ENCODE measurements at places on chromosomes 3 and 15.

DNA sequence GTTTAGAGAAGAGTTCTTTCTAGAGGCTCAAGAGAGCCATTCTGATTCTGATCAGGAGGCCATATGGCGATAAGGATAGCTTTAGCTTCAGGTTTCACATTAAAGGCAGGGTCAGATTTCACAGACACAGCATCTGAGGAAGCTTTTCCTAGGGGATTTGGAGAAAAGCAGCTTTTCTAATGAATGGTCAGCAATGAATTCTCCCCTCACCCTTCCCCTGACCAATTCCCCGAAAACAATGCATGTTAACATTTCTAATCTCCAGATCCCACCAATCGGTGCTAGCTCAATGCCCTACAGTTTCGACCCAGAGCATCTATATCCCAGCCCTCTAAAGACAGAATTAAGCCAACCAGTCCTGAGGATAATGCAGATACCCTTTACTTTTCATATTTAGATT lies 9.8 kb downstream of the AGBL1 start:
- no peak for DNase-seq

DNA sequence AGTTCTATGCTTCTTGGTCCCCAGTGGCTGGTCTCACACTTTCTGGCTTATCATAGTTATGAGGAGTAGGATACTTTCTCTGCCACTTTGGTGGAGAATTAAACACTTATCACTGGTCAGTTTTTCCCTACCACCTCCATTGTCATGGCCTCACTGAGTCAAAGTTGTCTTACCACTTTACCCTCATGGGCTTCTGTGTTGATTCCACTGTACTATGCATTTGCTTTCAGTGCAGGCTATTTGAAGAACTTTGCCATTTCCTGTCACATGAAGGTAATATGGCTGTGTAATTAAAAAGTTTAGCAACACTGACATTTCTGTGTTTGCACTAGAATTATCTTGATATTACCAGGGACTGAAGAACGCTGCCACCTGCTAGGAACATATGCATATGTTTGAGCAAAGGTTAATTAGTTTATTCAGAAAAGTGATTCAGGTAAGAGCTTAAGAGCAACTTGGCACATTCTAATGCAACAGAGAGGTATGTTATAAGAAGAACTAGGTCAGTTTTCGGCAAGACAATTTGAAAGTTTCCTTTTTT lies 377.3 kb downstream of the PDCD6IP start:
- peak; percentile 17 for DNase-seq

- DNase-seq = no peak
Observed at GRCh38 chr3:120678331-120678947, 3.6 kb downstream of the HGD start.

DNA sequence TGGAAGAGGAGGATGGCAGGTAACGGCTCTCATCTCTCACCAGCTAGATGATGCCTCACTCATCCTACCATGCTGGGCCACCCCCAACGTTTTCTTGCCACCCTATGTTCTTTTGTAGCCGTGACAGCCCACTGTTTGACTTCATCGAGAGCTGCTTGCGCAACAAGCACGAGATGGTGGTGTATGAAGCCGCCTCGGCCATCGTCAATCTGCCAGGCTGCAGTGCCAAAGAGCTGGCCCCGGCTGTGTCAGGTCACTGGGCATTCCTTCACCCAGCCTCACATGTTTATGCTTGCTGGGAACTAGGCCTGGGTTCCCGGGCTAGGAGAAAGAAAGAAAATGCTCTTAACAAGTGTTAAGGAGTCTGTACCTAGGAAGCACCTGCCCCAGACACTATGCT lies 8.2 kb downstream of the COPG1 start:
- no peak for DNase-seq

GRCh38 chr3:48656061-48656840 lies 6.4 kb downstream of the CELSR3 start:
- no peak for DNase-seq

DNA sequence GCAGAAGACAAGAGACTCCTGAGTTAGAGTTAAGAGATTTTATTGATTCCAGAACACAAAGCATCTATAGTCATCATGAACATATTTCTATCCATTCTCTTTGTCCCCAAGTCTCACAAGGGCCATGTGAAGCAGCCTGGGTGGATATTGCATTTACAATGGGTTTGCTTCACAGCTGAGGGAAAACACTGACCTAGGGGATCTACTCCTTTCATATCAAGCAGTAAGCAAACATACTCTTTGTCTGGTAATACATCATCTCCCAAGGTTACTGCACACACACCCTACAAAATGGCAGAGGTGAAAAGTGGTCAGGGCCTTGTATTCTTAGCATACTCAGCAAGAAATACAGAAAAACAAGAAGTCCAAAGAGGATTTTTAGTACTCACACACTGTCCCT lies 267.7 kb upstream of the BCHE start:
- no peak for DNase-seq

DNA sequence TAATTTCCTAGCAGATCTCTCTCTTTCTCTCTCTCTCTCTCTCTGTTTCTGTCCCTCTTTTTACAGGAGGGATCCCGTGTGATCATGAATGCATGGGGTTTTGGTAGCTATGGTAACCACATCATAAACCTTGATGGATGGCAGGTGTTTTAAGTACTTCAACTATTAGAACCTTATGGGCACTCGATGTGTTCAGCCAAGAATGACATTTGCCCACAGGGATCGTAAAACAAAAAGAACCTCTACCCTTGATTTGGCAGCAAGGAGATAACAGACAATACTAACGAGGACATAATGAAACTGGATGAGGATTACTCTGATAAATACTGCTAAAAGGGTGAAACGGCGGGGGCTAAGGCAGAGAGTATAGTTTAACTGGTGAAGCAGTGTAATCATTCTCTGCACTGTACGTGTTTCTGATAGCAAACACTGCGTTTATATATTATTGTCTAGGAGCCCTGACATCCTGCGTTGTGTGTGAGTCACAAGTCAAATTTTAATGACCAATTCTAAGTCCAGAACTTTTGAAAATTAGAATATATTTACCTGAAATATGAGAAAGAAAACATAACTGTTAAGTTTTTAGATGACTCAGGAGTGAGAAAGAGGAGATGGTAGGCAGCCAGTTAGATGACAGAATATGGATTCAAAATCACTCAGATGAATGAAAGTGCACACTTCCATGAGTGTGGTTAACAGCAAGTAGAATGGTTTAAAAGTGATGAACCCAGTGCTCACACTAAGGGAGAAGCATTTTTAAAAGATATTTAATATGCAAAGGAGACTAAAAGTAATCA lies 80.3 kb downstream of the OTOL1 start:
- peak; percentile 95 for DNase-seq

- DNase-seq = no peak
Observed at GRCh38 chr3:71090207-71090606, 493.3 kb downstream of the FOXP1 start.

- DNase-seq = no peak
Observed at GRCh38 chr3:9703736-9704346, at the start of gene CPNE9. Gene CPNE9 (plus strand): TSS chr3:9703833. CDS start chr3:9703997, 164 bp downstream.

DNA sequence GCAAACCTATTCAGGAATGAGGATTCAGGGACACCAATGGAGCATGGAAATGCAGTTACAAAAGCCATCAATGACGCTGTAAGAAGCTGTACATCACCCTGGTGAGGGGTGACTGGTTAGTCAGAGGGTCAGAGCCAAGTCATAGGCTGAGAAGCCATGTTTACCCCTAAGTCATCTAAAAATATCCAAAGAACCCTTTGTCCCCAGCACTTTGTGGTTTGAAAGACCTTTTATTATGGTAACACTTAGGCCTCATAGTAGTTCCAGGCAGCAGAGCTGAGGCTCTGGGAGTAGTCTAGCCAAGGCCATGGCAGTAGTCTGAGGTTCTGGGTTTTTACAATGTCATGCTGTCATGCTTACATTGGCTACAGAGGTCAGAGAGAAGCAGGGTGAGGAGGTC lies 131.2 kb downstream of the CTNNB1 start:
- DNase-seq = no peak

GRCh38 chr3:184050217-184050847 lies 2.5 kb upstream of the HTR3C start:
- no peak for DNase-seq
